HTR-8/SVneo (cell line): ENCODE measurements at places on chromosomes 1 and 21.

DNA sequence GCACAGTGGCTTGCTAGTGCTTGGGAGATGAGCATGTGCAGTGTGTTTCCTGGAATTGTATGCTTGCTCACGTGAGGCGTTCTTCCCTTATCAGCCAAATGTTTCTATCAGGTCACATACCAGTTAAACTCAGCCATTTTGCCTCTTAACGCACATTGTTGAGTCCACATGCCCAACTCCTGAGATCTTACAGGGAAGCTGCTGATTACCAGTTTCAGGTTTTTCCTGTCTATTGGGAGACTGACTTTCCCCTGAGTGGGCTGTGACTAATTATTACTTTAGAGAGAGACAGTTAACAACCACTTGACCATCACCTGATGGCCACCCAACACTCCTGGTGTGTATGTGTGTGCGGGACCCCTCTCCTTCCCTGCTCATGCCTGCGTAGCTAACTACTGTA, 161.3 kb upstream of the PTGFR start:
- no peak for DNase-seq

GRCh38 chr1:95384567-95384966, 150.6 kb downstream of the RWDD3 start:
- peak; percentile 3 for DNase-seq

- no peak for DNase-seq
Measured at GRCh38 chr1:64884261-64885040, 81.9 kb downstream of the JAK1 start.

DNA sequence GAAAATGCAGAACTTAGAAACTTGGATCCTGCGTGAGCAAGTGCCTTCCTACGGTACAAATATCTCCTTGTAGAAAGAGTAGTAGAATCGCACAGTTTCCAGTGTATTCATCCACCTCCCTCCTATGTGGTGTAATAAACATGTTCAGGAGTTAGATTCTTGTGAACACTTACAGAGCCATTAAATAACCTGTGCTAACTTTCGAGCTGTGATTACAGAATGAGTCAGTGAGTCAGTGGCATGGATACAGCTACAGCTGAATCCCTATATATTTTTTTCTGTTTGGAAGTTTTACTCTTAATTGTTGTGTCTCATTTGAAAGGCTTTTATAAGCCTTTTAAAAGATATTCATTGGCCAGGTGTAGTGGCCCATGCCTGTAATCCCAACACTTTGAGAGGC, 148.7 kb downstream of the EDEM3 start:
- no peak for DNase-seq

DNA sequence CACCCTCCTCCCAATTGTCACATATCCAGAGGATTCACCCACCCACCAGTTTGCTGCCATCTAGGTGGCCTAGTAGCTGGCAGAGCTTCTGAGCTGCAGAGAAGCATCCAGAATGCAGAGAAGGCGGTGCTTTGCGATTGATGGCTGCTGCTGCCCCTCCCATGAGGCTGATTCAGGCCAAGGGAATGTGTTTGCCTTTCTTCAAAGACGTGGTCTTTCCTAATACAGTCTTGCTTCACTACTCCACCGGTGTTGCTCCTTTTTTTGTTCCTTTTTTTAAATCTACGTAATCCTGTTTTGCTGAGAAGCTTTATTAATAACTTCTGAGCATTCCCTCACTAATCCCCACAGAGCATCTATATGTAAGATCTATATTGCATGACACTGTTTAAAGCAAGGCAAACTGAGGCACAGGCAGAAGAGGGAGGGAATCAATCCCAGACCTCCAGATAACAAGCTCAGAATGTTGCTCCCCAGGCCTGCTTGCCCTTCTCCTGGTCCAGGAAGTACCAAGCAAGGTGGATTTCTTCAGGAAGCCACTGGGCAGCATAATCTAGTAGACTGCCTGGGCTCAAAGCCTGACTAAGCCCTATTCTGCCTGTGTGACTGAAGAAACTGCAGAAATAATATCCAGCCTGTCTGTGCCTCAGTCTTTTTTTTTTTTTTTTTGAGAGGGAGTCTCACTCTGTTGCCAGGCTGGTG, 275.5 kb upstream of the FMN2 start:
- peak; percentile 67 for DNase-seq

DNA sequence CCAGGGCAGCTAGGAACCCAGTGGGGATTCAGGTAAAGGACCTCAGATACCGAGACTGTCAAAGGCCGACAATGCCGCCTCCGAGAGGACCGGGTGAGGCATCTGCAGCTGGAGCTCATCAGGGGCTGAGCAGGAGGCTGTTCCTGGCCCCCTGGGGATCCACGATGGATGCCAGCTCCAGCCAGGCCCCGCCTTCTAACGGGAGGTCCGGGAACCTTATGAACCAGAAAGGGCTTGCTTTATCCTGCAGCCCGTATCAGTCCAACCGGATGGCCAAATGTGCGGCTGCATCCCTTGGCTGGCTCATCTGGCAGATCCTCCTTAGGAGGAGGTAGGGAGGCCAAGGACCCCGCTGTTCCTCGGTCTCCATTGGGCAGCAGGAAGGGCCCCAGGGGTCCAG, 32.0 kb downstream of the SLC45A1 start:
- no peak for DNase-seq

DNA sequence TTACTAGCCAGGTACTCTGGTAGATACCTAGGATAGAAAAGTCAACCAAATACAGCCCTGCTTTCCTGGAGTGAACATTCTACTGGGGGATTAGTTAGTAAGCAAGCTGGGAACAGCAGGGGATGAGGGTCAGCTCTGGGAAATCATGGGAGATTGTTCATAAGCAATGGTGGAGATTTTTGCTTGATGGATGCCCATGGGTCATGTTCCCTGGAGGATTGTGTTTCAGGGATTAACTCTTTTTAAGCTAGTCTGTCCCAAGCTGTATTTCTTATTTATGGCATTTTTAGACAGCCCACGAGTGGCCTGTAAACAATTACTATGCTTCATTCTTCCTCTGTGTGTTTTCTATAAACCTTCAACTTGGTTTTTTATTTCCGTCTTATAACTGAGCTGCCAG, 18.9 kb downstream of the CACHD1 start:
- DNase-seq = no peak

GRCh38 chr1:192941722-192942411, 117.3 kb downstream of the UCHL5 start:
- no peak for DNase-seq
